ENCODE measurements at places on chromosomes 1 and 21.

GRCh38 chr1:25800703-25801377 is 847 bp downstream of the SELENON start:
- DNase-seq, result peak; percentile 54

DNA sequence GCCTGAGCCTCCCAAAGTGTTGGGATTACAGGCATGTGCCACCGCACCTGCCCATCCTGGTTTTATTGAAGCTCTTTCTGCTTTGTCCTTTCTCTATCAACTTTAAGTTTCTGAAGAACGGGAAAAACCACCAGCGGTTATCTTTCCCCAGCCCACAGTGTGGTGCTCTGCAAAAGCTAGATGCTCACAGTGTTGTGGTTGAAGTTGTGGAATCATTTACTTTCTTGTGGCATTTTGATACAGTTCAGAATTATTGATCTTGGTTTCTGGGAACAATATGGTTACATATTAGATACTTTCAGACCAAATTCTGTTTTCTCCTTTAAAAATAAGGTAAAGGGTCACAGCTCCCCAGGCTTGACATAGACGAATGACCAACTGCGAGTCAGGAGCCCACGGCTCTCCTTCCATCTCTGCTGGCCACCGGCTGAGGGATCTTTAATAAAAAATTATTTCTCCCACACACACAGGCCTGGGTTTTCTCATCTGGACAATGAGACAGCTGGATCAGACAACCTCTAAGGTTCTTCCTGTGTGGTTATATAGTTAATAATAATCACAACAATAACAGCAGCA is 385.3 kb downstream of the SETD4 start:
- DNase-seq, result no peak

DNA sequence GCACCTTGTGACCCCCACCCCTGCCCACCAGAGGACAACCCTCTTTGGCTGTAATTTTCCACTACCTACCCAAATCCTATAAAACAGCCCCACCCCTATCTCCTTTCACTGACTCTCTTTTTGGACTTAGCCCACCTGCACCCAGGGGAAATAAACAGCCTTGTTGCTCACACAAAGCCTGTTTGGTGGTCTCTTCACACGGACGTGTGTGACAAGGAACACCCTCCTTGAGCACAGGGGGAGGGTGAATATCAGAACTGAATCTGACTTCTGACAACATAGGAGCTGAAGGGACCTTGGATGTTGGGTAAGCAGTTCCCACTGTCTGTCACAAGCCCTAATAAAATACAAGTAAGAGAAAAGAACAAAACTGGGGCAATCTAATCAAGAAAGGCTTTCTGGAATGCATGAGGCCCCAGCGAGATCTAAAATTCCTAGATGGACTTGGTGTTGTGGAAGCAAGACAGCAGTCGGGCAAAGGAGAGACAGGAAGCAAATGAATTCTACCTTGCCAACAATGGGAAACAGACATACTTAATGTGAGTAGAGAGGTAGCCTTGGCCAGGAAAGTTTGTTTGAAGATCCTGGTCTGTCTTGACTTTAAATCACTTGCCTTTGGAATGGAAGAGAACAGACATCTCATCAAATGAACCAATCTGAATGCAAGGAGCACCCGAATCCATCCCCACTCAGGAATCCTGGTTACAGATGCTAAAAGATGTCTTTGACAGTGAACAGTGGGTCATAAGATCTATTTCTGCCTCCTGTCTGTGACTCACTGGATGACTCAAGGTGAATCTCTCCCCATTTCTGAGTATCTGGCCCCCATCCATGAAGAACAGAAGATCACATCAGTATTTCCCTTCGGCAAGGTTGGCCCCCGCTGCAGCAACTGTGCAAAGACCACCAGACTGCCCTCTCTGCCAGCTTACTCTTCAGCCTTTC is 53.3 kb downstream of the OLFML3 start:
- no peak for DNase-seq

DNA sequence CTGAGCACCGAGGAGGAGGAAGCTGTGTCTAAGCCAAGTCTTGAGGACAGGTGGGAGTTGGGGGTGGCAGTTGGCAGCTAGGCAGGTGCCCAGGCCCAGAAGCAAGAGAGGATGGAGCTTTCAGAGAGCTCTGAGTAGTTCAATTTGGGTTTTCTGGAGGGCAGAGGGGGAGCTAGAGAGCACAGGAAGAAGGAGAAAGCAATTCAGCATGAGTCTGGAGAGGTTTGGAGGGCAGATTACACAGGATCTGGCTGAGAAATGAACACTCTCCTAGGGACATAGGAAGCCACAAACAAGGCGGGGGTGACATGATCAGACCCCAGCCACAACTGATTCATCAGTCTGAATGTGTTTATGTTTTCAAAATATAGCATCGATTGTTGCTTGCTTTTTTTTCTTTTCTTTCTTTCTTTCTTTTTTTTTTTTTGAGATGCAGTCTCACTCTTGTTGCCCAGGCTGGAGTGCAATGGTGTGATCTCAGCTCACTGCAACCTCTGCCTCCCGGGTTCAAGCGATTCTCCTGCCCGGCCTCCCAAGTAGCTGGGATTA is 23.8 kb downstream of the PTPRF start:
- DNase-seq, result peak; percentile 81

- DNase-seq, result no peak
These were observed 47.3 kb upstream of the LRRC52 start for GRCh38 chr1:165496501-165496900.

DNA sequence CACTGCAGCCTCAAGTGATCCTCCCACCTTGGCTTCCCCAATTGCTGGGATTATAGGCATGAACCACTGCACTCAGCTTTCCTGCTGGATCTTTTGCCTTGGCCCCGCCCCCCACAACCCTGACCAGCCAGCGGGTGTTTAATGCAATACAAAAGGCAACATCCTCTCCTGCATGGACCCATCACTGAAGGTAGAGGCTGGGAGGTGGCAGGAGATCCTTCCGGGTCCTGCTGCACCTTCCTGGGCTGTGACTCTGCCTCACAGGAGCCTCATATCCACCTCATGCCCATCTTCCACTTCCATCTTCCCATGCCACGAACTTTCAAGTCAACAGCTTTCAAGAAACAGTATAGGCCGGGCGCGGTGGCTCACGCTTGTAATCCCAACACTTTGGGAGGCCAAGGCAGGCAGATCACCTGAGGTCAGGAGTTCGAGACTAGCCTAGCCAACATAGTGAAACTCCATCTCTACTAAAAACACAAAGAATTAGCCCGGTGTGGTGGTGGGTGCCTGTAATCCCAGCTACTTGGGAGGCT is 11.7 kb upstream of the WNT9A start:
- DNase-seq, result peak; percentile 21

DNA sequence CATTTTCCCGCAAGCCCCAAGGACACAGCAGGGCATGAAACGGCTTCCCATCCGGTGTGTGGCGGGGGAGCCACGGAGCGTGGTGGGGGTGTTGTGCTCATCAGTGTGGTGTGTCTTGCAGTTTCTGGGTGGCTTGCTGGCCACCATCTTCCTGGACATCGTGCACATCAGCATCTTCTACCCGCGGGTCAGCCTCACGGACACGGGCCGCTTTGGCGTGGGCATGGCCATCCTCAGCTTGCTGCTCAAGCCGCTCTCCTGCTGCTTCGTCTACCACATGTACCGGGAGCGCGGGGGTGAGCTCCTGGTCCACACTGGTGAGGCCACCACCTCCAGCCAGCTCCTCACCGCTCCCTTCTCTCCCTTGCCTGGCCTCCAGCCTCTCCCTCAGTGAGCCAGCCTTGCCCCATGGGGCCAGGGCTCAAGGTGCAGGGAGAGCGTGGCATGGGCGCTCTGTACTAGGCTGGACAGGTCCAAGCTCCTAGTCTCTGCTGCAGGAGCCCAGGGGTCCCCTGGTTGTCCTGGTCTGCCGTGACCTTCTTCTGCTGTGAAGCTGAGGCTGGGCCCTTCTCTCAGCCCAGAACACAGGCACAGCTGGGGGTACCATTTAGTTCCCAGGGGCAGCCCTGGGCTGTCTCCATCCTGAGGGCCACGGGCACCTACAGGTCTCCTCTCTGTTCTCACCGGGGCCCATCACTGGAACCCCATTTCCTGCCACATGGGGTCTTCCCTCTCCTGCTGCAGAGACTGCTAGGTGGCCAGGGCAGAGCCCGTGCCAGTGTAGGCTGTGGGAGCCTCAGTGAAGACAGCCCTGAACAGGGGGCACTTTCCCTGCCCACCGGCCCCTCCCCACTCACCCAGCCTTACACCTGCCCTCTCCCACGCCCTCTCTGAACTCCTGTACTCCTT is 12.6 kb downstream of the AGTRAP start:
- DNase-seq, result peak; percentile 51

Data from H7 (cell line).